ENCODE measurements at places on chromosomes 6 and 20.
A peak's percentile ranks its signal among the peaks of the same experiment; 100 is the strongest.

DNA sequence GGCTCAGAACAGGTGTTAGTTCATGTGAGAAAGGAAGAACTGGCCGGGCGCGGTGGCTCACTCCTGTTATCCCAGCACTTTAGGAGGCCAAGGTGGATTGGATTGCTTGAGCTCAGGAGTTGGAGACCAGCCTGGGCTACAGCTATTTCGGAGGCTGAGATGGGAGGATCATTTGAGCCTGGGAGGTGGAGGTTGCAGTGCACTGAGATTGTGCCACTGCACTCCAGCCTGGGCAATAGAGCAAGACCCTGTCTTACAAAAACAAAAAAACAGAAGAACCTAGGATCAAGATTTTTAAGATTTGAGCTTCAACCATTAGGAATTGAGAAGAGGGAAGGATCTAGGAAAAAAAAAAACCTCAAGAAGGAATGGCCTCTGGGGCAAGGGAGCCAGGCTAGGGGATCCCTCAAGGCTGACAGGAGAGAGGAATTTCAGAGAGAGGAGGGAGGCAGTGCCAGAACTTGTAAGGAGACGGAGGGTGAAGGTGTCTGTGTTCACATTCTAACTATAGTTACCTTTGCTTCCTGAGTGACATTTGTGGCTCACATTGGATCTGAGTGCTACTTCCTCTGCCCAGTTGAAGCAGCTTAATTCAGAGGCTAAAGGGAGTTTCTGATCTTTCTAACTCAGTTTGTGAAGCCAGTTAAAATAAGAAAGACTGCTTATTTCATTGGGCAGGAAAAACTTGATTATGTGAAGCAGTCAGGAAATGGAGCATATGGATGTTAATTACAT is 26.1 kb downstream of the CHMP4B start:
- DNase-seq: no peak

GRCh38 chr6:42185597-42185996 is 9.2 kb downstream of the GUCA1B start:
- DNase-seq: no peak

- DNase-seq: no peak
Measured at GRCh38 chr6:111087106-111087835, at the start of gene SLC16A10. SLC16A10 (plus strand) TSS chr6:111087503; CDS start chr6:111087753, 250 bp downstream.

DNA sequence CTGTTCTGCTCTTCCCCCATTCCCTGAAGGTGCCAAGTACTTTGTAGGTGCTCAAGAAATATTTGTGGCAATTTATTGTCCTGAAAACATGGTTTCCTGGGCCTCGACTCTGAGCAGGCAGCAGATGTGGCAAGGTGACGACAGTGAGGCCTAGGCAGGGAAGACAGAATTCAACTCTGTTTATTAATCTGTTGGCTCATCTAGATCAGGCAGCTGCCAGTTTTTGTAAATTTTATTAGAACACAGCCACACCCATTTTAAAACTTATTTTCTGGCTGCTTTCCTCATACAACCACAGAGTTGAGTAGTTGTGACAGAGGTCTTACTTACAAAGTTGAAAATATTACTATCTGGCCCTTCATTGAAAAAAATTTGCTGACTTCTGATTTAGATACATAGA is 24.5 kb downstream of the MAPK14 start:
- no peak for DNase-seq

- DNase-seq: no peak
Measured at GRCh38 chr20:22999756-23000155, 35.4 kb upstream of the SSTR4 start.

DNA sequence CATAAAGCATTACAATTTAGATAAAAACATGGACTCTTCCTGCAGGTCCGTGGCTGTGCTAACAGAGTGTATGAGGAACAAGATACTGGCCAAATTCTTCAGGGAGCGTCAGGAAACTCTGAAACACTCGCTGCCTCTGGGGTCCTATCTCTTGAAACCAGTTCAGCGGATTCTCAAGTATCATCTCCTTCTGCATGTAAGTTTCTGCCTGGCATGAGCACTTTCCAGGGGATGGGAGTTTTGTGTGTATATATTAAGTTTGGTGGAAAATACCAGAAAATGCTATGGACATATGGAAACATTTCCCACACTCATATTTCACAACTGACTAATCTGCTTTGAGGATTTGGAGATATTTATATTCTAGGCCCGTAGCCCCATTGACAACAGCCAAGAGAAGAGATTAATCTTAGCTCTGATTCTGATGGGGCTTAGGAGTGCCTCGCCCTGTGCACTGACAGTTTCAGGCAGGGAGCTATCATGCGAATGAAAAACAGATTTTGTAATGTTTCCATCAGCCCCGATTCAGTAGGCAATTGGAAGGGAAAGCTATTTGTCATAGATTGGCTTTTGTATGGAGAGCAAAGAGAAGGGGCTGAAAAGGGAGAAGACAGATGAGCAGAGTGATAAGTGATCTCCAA is 64.7 kb upstream of the MTHFD1L start:
- DNase-seq: no peak

DNA sequence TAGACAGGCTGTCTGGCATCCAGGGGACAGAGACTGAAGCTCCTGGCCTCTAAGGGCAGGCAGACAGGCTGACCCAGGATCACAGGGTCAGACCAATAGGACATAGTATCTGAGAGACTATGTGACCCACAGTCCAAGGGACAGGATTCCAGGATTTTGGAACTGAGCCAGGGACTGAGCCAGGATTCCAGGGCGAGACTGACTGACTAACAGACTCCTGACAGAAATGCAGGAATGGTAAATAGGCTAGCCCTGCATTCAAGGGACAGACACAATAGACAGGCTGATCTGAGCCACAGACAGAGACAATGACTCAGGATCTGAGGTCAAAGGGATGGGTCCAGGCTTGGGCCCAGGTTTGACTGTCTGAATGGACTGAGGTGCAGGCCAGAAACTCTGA is 19.8 kb downstream of the XKR7 start:
- DNase-seq: no peak

DNA sequence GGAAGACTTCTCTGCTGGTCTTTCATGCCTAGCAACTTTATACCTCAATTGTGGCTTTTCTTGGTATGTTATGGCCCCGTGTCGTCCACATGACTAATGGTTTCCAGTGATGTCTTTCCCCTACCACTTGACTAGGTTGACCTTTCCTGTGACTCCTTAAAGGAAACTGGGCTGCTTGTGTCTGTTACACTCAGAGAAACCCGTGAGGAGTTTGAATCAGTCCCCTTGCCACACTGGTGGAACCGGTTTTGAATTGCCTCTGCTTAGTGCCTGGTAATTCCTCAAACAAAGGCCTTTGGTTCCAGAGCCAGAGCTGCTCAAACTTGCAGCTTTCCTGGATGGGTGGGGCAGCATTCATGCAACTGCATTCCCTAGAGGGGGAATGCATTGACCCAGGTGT is 21.9 kb downstream of the ECT2L start:
- peak; percentile 89 for DNase-seq
